ENCODE measurements at places on chromosomes 6 and 20.

- DNase-seq: no peak
Measured at GRCh38 chr6:9437836-9438235, 977.0 kb downstream of the TFAP2A start.

DNA sequence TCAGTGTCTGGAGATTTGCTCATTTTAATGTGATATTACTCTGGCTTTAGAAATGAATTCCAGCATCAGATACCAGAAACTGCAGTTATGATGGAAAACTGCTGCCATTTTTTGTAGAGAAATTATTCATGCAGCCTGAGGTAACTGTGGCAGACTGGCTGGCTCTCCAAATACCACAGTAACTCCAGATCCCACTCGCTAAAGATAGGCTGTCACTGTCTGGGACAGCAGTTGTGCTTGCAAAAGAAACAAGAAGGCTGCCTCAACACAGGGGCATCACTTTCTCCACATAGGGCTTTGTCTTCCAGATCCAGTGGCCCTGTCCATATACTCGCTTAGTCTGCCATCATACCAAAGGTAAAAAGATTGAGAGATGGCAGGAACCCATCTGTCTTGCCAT, 52.7 kb downstream of the FAM184A start:
- DNase-seq: no peak

- no peak for DNase-seq
Measured at GRCh38 chr6:137084865-137085617, 40.3 kb upstream of the IL20RA start.

DNA sequence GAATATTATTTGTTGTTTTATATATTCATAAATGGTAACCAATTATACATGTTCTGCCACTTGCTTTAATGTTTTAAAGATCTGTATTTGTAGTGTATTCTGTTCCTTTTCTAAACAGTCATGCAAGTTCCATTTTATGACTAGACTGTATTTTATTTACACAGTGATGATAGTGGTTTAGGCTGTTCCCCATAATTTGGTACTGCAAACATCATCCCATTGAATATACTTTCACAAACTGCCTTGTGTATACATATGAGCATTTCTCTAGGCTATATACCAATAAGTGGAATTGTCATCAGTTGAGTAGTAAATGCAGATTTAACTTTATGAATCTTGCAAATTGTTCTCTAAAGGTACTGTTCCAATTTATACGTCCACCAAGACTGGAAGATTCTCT, 738.0 kb downstream of the EPHA7 start:
- no peak for DNase-seq

GRCh38 chr20:15942130-15942529, 631.1 kb downstream of the KIF16B start:
- no peak for DNase-seq

- DNase-seq: no peak
Measured at GRCh38 chr6:113695516-113695915, 161.6 kb upstream of the MARCKS start.

DNA sequence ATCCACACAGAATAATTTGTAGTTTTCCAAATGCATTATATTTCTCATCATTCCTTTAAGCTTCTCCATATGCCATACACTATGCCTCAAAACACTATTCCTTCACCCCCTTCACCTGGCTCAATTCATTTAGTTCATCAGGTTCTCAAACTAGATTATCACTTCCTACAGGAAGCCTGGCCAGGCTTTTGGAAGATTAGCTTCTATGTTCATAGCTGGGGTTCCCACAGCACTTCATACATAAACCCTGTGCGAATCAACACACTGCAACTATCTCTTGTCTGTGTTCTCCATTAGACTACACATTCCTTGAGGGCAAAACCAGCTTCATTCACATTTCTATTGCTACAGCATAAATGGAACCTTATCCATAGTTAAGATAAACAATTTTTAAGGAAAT, 40.5 kb upstream of the PLN start:
- DNase-seq: no peak

- peak; percentile 60 for DNase-seq
Measured at GRCh38 chr20:35663516-35664465, 909 bp downstream of the CPNE1 start.

GRCh38 chr6:11994875-11995461, 17.1 kb upstream of the HIVEP1 start:
- no peak for DNase-seq

DNA sequence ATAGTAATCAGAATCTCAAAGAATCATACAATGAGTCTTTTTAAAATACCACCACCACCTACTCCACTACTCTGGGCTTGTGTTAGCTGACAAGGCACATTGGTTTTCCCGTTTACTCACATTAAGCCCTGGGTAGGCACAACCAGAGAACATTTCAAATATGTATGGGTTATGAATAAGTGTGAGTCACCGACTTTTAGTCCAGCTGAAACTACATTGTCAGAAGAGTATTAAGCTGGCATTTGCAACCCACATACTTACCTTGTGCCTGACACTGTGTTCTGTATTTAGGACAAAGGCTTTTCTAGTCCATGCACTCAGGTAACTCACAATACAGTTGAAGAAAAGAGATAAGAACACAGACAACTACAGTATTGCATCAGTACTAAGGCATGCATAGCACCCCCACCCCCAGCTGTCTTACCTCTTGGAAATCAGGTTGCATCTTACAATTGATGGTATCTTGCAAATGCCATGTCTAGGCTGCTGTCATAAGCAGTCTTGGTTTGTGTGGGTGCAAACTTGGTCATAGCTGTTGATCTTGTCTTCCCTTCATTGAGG, 40.3 kb upstream of the AHI1 start:
- DNase-seq: no peak

- no peak for DNase-seq
Measured at GRCh38 chr6:40426346-40427066, 160.7 kb downstream of the LRFN2 start.

GRCh38 chr6:52535711-52536423, 41.0 kb downstream of the TRAM2 start:
- no peak for DNase-seq

DNA sequence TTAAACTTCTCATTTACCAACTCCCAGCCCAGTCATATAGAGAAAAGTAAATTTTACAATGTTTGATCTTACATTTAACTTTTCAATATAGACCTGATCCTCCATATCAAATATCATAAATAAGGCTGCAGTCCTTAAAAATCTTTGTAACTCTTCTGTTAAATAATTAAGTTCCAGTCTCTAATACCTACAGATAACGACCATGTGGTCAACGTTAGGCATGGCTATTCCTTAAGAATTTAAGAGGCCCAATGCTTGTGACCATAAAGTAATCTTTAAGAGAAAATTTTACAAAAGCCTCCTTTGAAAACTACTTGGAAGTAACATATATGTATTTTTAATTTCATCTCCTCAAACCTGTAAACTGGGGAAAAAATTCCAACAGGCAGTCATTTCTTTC, 1.6 kb downstream of the FBXO5 start:
- DNase-seq: no peak

GRCh38 chr6:100404051-100404450, 60.7 kb downstream of the SIM1 start:
- no peak for DNase-seq

- no peak for DNase-seq
Measured at GRCh38 chr20:39146394-39146793, 184.2 kb downstream of the DHX35 start.

DNA sequence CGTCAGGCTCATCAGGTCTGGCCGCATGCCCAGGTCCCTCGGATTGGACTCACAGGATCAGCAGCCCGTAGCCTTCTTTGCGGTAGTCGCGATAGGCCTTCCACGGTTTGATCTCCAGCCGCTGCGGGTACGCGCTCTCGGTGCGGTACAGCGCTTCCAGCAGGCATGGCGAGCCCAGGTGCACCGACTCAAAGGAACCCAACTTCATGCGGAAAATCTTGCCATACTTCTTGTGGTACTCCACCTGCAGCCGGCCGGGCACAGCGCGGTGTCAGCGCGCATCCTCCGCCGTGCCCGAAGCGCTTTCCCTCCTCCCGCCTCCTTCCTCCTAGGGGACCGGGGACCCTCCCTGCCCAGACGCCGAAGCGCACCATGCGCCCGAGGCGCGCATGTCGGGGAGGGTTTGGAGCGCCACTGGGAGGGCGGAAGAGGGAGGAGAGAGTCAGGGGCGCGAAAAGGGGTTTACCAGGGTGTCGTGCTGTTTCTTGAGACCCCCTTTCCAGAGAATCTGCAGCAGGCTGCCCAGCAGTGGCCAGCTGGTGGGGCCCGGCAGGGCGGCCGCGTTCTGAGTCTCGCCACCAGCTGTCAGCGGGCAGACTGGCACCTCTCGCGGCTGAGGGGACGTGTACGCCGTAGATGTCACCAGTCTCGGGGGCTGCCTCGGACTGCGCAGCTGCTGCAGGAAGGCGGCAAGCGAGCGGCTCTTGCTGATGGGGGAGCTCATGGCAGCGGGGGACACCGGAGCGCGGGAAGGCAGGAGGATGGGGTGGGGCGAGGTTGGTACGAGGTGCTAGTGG, 732 bp downstream of the CYP24A1 start:
- DNase-seq: no peak

- no peak for DNase-seq
Measured at GRCh38 chr6:107418118-107418517, 41.2 kb downstream of the PDSS2 start.

GRCh38 chr6:111367393-111368088, 115.5 kb downstream of the REV3L start:
- no peak for DNase-seq

GRCh38 chr20:58597249-58597891, 53.7 kb upstream of the STX16 start:
- no peak for DNase-seq

GRCh38 chr20:1015181-1015580, 13.1 kb upstream of the RSPO4 start:
- no peak for DNase-seq

DNA sequence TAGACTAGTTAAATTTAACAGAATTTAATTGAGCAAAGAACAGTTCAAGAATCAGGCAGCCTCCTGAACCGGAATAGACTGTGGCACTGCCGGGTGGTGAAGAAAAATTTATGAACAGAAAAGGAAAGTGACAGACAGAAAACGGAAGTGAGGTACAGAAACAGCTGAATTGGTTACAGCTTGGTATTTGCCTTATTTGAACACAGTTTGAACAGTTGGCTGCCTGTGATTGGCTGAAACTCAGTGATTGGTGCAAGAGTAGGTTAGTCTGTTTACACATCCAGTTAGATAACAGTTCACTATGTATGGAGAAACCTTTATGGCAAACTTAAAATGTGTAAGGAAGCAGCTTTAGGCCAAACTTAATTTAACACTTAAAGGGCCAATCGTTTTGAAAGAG, 116.0 kb upstream of the CITED2 start:
- peak; percentile 25 for DNase-seq

DNA sequence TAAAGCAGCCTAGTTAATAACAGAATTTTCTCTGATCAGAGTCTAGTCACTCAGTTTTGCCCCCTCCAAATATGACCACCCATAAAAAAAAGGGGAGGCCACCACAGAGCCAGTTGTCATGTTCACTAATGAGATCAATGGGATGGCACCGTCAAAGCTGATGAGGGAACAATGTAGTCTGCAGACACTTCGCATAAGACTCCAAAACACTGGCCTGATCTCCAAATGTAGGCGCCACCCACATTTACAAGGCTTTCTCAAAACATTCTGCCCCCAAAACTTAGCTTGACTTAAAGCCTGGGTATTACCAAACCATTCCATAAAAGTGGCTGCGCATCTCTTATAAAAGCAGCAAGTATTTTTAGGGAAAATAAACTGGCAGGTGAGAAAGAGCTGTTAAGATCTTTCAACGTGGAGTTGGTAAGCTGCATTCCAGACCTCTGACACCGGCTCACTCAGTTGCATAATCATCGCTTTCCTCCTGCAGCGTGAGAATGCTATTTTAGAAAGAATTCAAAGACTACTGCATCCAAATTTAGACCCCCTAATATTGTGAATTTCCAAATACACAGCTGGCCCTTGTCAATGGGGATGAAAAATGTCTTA, 59.3 kb downstream of the TBC1D7 start:
- DNase-seq: no peak

DNA sequence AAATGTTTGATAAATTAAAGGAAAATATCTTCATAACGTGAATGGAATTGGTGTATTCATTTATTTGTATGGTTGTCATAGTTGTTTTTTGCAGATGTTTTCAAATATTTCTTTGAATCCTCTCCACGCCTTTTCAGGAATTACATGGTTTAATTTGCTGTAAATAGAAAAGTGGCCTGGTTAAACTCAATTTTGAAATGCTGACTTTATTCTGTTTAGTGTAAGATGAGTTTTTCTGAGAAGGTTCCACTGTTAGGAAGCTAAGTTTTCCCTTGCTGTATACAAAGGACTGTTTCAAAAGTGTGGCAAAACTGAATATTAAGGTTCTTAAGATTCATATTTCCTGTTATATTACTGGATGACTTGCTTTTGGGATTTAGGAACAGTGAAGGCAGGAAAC, 503 bp upstream of the ZC2HC1B start:
- DNase-seq: no peak

- DNase-seq: no peak
Measured at GRCh38 chr20:18571578-18571977, 4.3 kb downstream of the SMIM26 start.

DNA sequence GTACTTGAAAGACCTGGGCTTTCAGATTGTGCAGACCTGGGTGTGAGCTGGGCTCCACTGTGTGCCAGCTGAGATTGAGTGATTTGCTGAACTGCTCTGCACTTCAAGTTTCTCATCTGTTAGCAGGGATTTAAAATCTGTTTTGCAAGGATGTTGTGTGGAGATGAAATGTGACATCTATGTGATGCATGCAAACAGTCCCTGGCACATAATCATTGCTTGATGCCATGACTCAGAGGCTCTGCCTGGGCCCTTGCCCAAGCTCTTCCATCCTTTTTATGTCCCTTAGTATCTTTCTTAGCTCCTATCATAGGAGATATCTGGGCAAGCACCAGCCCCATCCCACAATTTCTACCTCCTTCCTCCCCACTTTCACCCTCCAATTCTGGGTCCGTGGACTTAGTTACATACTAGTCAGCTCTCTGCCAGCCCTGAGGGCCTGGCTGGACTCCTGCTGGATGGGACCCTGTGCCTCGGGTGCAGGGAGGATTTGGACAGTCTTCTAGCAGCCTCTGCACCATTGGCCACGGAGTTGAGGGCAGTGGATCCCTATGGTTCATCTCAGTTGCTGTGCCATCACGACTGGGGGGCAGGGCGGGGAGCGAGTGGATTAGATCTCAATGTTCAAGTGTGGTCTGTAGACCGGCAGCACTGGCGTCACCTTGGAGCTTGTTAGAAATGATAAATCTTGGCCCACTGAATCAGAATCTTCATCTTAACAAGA, 103.6 kb downstream of the MAP3K7 start:
- DNase-seq: no peak

- DNase-seq: no peak
Measured at GRCh38 chr6:128572294-128572693, 51.9 kb upstream of the PTPRK start.

GRCh38 chr6:31576897-31577578, 1.7 kb downstream of the TNF start:
- peak; percentile 59 for DNase-seq

GRCh38 chr20:59525500-59526241, 78.7 kb upstream of the PHACTR3 start:
- DNase-seq: no peak

Data from CD4-positive, alpha-beta T cell treated with Interleukin-6 at 100 ng/mL for 8 hours (primary cell).